NCI-H526 treated with DMSO at 0.1 percent for 48 hours (cell line): ENCODE measurements at places on chromosomes 7 and 10.

DNA sequence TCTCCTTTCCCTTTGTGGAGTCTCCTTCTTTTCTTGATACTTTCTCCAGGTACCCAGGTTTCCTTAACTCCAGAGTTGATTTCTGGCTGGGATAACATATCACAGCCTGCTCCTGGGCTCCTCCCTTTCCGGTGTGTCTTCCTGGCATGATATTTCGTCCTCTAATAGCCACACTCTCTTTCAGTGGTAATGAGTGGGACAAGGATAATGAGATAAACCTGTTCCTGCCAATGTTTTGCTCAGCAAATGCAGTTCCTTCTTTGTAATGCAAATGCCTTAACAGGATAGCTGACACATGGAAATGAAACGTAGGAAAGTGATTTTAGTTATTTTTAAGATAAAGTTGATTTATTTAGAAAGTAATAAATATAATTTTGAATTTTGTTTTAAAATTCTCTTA is 168.6 kb downstream of the NRP1 start:
- no peak for DNase-seq

DNA sequence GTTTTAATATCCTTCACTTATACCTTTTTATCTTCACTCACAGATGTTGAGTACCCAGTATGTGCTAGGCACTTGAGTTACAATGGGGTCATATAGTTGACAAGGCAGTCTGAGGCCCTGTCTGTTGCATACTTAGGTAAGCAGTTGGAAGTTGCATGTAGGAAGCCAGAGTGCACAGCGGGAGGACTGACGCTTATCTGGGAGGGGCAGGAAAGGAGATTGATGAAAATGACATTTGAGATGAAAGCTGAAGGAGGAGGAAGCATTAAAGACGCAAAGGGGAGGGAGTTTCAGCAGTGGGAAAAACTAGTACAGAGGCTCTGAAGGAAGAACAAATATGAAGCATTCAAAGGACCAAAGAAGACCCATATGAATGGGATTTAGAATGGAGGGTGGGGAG is 266.2 kb downstream of the HTR7 start:
- no peak for DNase-seq

DNA sequence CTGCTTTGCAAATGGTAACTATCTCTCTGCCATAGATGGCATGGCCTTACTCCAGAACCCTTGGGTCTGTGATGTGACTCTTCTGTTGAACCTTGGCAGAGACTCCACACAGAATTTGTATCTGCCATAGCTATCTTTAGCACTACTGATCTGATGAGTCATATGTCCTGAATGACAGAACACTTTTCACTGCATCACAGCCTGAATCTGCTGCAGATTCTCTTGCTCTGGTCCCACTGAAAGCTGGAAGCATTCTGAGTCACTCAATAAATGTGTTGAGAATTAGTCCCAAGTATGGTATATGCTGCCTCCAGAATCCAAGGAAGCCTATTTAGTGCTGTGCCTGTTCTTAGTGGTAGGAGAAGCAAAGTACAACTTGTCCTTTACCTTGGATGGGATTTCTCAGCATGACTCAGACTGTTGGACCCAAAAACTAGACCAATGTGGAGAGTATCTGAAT is 39.5 kb upstream of the ANKRD1 start:
- no peak for DNase-seq

DNA sequence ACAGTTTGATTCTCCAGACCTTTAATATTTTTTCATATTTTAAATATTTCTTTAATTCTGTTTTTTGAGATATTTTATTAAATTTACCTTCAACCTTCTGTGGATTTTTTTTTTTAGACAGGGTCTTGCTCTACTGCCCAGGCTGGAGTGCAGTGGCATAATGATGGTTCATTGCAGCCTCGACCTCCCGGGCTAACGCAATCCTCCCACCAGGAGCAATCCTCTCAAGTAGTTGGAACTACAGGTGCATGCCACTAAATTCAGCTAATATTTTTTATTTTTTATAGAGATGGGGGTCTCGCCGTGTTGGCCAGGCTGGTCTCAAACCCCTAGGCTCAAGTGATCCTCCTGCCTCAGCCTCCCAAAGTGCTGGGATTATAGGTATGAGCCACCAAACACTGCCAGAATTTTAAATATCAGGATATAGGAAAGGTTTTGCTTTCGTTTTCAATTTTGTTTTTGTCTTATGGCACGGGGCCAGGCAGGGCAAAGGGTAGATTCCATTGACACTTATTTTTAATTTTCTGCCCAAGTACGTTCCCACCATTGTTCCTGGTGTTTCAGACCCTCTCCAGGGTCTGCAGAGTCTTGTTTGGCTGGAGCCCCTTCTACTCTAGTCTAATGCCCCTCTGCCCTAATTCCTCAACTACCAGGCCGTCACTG is 1.2 kb downstream of the TACC2 start:
- DNase-seq = no peak

GRCh38 chr7:157177983-157178381 is 39.3 kb downstream of the UBE3C start:
- DNase-seq = no peak
